ENCODE measurements at places on chromosomes 1 and 21.

GRCh38 chr1:160570840-160571239, 8.5 kb downstream of the CD84 start:
- DNase-seq = no peak

DNA sequence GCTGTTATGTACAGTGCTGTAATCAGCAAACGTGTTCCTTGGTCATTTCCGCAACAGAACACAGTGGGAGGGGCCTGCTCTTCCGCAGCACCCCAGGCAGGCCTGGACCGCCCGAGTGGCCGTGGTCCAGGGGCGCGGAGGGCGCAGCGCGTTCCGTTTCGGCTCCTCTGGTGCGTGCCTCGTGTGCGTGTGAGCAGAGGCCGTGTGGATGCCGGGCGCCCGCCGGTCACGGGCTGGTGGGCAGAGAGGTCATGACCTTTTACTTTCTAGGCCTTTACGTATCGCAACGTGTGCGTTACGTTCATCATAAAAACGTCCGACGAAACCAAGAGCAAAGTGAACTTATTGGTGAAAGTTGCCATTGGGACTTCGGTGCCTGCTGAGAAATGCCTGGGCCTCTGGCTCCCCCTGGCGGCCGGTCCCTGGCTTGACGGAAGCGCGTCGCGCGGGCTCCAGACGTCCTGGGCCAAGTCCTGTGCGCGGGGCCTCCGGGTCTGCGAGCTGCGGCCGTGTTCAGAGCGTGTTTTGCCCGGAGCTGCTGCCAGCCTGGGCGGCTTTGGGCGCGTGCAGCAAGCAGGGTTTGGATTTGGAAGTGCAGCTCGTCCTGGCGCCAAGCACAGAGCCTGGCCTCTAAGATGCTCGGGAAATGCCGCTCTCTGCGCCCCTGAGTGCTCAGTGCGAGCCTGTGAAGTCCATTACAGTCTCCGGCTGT, 34.4 kb downstream of the COL18A1 start:
- peak; percentile 85 for DNase-seq

DNA sequence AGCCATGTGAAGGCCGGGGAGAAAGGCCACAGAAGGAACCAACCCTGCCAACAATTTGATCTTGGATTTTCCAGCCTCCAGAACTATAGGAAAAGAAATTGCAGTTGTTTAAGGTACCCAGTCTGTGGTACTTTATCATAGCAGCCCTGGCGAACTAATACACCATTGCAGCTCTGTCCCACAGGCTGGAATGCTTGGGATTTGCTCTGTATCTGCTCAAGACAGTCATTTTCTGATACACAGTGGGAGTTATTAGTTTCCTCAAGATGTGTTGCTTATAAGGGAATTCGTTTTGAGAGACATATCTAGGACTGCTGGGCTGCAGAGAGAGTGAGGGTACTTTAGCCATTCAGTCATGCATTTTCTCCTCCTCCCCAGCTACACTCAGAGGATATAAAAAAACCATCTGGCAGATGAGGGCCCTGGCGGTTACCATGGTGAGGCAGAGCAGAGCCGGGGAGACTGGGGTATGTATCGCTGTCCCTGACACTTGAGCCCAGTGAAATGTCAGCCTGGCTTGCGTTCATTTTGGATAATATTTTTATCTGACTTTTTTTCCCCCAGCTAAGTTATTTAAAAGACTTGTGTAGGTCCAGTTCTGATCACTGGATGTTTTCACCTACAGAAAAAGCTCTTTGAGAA, 104.6 kb downstream of the DIRAS3 start:
- DNase-seq = no peak

- DNase-seq = no peak
Observed at GRCh38 chr1:34696981-34697380, 57.9 kb upstream of the GJB5 start.

- no peak for DNase-seq
Observed at GRCh38 chr1:54537611-54538010, 10.4 kb upstream of the ACOT11 start.

DNA sequence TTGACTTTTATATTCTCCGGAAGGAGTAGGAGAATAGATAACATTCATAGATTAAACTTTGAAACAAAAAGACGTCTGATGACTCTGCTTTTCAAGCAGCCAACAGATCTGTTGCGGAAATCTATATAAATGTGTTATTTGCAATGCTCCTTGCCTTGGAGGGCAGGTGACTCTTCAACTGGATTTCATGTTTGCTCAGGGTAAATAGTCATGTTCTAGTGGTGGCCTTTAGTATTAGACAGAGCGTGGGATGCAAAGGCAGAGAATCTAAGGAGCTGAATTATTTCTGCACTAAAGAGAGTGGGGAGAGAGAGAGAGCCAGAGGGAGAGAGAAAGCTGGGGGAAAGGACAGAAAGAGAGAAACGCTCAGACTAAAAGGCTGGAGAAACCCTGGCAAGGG, 454.3 kb downstream of the AJAP1 start:
- DNase-seq = no peak

- DNase-seq = no peak
Observed at GRCh38 chr1:198878566-198878965, 239.7 kb downstream of the PTPRC start.

DNA sequence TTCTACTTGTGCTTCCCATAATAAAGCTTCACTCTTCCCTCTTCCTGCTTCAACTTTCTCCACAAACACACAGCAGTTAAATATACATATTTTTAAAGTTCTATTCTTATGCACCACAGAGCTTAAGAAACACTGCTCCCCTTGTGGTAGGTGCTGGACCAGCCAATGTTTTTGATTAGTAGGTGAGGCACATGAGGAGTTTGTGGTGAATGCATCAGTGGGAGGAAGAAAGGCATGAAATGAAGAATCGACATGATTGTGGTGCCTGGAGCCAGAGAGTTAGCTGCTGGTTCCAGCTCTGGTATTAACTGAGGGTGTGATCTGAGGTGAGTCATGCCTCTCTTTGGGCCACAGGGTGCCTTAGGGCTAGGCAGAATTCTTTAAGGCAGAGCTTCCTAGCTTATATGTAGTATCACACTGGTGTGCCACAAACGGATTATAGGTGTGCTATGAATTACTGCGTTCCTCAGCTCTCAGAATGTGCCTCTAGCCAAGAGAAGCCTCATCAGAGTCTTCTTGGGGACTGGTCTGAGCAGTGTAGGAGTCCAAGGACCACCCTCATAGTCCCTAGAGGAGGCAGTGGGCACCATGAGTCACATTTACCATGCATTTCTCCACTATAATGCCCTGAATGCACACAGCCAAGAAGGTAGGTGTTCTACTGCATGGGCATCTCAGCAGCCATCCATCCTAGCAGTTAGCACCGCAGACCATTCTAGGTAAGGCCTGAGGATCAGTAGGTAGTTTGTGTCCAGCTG, 97.4 kb upstream of the SGIP1 start:
- DNase-seq = peak; percentile 19

GRCh38 chr1:182608845-182609610, 4.8 kb upstream of the RGS16 start:
- no peak for DNase-seq

DNA sequence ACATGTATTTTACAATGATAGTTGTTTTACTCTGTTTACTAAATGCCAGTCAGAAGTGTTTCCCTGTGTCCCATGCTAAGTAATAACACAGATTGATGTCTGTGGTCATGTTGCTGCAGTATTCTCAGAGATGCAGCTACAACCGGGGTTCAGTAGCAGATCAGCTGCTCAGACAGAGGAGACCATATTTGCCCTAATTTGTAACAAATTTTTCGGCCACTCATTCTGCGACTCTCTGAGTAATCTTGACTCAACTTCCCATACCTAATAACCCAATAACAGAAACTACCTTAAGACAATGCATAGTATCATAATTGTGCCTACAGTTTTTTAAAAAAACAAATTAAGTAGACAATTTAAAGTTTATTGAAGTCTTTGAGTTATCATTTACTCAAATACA, 32.6 kb downstream of the NIBAN1 start:
- no peak for DNase-seq

GRCh38 chr1:40029608-40030007, 10.9 kb upstream of the CAP1 start:
- DNase-seq = no peak

DNA sequence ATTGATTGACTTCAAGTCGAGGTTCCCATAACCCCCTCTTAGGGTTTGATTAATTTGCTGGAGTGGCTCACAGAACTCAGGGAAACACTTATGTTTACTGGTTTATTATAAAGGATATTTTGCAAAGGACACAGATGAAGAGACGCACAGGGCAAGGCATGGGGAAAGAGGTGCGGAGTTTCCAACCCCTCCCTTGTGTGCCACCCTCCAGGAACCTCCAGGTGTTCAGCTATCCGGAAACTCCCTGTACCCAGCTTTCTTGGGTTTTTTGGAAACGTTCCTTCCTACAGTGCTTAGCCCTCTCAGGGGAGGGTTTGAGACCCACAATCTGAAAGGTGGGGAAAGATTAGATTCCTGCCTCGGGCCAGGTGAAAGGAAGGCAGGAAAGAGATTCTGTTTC, 48.2 kb downstream of the UCK2 start:
- no peak for DNase-seq

DNA sequence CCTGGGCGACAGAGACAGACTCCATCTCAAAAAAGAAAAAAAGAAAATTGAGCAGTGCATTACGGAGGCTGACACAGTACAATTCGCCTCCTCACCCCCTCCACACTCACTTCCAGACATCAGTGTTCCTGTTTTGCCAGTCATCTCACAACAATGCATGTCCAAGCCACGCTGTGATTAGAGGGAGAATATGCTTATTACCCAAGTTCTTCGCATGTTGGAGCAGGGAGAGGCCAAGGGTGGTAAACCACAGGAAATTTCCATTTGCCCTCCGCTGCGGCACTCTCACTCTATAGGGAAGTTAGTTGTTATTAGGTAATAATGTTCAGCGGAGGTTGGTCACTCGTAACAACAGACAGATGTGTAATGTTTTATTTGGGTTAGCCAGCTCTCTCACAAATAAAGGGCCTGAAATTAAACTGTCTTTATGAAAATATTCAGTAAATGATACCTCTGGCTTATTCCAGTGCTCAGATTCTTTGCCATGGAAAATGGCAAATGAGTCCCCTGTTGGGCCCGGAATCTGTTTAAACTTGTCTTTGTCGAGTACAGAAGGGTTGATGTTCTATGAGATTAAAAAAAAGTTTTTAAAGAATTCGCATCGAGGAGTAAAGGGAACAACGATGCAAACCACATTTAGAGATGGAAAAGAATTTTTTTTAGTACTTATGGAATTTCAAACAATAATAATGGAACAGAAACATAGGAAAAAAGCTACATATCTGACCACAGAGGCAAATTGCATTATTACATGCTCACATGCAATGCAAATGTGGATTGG, 33.1 kb downstream of the KCNJ15 start:
- DNase-seq = no peak

DNA sequence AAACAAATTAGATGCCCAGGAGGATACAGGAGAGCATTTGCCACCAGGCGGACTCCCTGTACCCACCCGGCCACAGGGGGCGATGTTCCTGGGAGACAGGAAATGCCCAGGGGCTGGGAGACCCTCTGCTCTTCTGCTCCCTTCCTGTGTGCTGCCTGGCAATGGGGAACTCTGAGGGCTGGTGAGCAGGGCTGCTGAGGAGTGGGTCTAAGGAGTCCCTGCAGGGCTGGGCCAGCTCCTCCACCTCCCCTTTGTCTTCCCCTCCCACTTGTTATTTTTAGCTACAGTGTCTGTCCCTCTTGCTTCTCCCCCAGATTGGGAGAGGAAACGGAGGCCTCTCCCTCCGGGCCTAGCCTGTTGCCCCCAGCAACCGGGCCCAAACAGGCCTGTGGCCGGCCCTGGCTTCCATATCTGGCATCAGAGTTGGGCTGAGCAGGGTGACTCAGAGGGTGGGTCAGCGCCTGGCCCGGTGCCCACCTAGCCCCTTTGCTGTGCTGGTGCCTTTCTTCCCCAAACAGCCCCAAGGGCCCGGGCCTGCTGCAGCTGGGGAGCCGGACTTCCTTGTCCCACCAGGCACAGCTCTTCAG, 11.6 kb downstream of the LMNA start:
- DNase-seq = no peak

Measured in stimulated activated CD4-positive, alpha-beta T cell treated with anti-CD3 and anti-CD28 coated beads, Interleukin-12 subunit alpha, Interleukin-12 subunit beta, amount 100 ng/mL, for 4 hours (primary cell).